ENCODE measurements at places on chromosomes 16 and 17. TPM values are rescaled to one million over a fixed set of nuclear protein-coding genes. Genes with fewer than 3 reads are reported as not detected.

The MAP3K3 gene
- 45.4 TPM for total RNA-seq

The SLC16A6 gene
- 0.94 TPM for total RNA-seq

The ITGB4 gene
- 2.5 TPM for total RNA-seq

The MT1A gene
- total RNA-seq = not detected

The CD19 gene
- total RNA-seq = 0.94 TPM

The KRT13 gene
- total RNA-seq = not detected

The MAP2K3 gene
- total RNA-seq = 4.1 TPM

The DPEP3 gene
- total RNA-seq = not detected

The CCL17 gene
- not detected for total RNA-seq

The OR1A1 gene
- total RNA-seq = not detected

The TSNAXIP1 gene
- total RNA-seq = 6.3 TPM

The AHSP gene
- 45.7 TPM for total RNA-seq

The PARN gene
- 28.5 TPM for total RNA-seq

The GPRC5B gene
- 30.7 TPM for total RNA-seq

The MEIOC gene
- 0.31 TPM for total RNA-seq

The TRIM25 gene
- total RNA-seq = 3.8 TPM

The CCDC43 gene
- 38.2 TPM for total RNA-seq

The RTN4RL1 gene
- total RNA-seq = 27.9 TPM

The PAQR4 gene
- total RNA-seq = 20.3 TPM

The HES7 gene
- 1.9 TPM for total RNA-seq

The LGALS9C gene
- total RNA-seq = not detected

The HSD17B1 gene
- 1.6 TPM for total RNA-seq

Measured in parietal lobe (tissue), 2 donors.